ENCODE measurements at places on chromosomes 6 and 20. TPM values are rescaled to one million over a fixed set of nuclear protein-coding genes. Genes with fewer than 3 reads are reported as not detected.

TAAR5 gene
- total RNA-seq: not detected

CAP2 gene
- total RNA-seq: 27.6 TPM

MPC1 gene
- 24.6 TPM for total RNA-seq

MYLK4 gene
- 0.30 TPM for total RNA-seq

RNF144B gene
- 0.74 TPM for total RNA-seq

HAO1 gene
- total RNA-seq: not detected

TSPO2 gene
- not detected for total RNA-seq

FOXO3 gene
- 26.1 TPM for total RNA-seq

C6orf132 gene
- 2.5 TPM for total RNA-seq
